ENCODE measurements at places on chromosomes 4 and X. TPM values are rescaled to one million over a fixed set of nuclear protein-coding genes. Genes with fewer than 3 reads are reported as not detected.
A peak's percentile ranks its signal among the peaks of the same experiment; 100 is the strongest.

DNA sequence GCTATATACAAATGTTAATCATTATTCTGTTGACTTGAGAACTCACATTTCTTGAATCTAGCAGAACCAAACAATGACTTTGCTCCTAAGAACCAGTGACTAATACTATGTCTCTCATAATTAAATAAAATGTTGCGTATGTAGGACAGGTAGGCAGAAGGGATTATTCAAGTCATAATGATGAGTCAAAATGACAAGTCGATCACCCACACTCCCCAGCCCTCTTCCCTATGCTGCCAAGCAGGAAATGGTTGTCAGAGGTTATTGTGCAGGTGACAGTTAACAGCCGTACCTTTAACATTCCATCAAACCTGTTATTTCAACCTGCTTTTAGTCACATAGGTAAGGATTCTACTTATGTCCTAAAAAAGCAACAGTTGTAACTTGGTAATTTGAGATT is 22.0 kb upstream of the STK26 start:
- H3K27ac ChIP-seq, result no peak overlapping the region
- peaks cover 3% of the 10 kb centered on the region for H3K27me3 ChIP-seq
- H3K36me3 ChIP-seq, result no peaks in the 10 kb centered on the region
- no peak for DNase-seq

DNA sequence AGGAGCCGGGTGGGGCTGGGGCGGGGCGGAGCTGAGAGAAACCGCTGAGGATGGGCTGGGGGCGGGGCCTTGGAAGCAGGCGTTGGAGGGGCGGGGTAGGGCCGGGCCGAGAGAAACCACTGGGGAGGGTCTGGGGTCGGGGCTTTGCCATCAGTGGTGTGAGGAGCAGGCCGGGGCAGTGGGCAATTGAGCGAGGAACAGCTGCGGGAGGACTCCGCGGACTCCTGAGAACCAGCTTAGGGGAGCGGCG is 1.3 kb upstream of the EOLA2 start:
- H3K4me1 ChIP-seq, result peaks cover 12% of the 10 kb centered on the region

DNA sequence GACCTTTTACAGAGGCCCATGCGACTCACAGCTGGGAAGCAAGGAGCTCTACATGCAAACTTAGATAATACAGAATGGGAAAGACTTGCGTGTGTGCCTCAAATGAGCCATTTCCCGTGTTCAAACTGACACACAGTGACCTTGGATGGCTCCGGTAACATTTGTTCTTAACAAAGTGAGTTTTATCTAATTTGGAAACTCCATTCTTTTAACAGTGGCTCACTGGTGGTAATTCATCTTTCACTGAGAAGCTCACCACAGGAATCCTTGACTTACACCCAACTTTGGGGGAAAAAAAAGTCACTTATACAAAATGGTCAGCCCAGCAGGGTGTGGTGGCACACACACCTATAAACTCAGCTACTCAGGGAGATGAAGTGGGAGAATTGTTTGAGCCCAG is 190.6 kb downstream of the LDB2 start:
- no peak overlapping the region for H3K27ac ChIP-seq
- peaks cover 5% of the 10 kb centered on the region for H3K36me3 ChIP-seq
- H3K4me1 ChIP-seq, result no peaks in the 10 kb centered on the region
- no peak overlapping the region for H3K4me3 ChIP-seq
- H3K27me3 ChIP-seq, result peaks cover 2% of the 10 kb centered on the region

DNA sequence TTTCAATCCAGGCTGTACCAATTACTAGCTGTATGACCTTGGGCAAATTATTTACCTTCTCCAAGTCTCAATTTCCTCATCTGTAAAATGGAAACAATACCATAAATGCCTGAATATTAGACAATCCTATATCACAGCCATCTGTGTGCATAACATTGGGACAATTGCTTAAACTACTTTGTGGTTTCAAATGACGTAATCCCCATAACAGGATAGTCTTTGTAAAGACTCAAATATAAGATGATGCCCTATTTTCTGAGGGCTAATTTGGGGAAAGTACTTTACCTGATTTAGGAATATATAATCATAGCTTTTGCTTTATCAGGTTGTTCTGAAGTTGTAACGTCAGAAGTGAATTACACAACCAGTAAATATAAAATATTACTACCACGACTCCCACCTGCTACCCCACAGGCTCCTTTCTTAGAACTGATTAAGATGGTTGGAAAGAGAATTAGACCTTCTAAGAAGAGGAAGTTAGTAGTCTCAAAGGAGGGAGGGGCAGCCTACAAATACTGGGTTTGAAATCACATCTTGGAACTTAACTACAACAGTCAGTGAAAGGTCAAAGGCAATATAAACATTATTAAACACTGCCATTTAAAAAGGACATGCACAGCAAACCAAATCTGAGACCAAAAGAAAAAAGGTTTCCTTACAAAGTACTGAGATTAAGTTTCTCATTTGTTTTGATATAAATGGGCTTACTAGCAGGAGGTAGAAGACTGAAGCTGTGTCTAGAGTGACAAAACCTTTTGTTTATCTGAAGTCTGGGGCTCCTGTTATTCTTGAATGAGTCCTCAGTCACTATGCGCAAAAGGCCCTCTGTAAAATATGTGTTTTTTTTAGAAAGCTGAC is 215.0 kb downstream of the SCFD2 start:
- H3K4me1 ChIP-seq, result no peaks in the 10 kb centered on the region
- no peaks in the 10 kb centered on the region for H3K27me3 ChIP-seq
- H3K4me3 ChIP-seq, result no peak overlapping the region
- H3K36me3 ChIP-seq, result peaks cover 9% of the 10 kb centered on the region
- H3K27ac ChIP-seq, result no peak overlapping the region

DNA sequence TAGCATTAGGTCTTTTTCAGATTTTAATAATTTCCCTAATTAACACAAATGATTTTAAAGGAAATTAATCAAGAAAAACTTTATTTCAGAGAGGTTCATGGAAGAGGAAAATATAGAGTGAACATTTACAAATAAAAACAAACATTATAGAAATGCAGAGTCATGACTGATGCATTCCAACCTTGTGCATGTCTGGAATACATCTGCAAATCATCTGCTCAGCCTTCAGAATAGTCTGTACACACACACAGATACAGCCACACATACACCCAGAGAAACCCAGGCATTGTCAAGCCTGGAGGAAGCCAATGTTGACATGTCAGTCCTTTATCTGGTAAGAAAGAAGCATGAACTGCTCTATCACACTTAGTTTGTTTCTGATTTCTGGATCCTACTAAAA is 61.3 kb upstream of the NFKB1 start:
- no peaks in the 10 kb centered on the region for H3K4me1 ChIP-seq
- no peaks in the 10 kb centered on the region for H3K36me3 ChIP-seq
- DNase-seq, result no peak
- no peak overlapping the region for H3K4me3 ChIP-seq

DNA sequence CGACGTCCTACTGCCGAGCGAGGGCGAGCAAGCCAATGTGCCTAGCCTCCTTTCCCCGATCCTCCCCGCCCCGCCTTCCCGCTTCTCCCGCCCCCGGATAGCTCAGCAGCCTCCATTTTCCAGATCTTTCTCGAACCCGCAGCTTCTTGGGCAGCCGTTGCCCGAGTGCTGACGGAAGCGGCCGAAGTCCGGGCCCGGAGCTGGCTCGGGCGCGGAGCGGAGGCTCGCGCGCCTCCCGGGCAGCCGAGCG is 172 bp upstream of the HSPA4L start:
- no peak for DNase-seq
- peaks cover 21% of the 10 kb centered on the region for H3K27me3 ChIP-seq
- H3K4me3 ChIP-seq, result peak overlapping the region; percentile 45
- H3K27ac ChIP-seq, result no peak overlapping the region
- H3K4me1 ChIP-seq, result peaks cover 24% of the 10 kb centered on the region

DNA sequence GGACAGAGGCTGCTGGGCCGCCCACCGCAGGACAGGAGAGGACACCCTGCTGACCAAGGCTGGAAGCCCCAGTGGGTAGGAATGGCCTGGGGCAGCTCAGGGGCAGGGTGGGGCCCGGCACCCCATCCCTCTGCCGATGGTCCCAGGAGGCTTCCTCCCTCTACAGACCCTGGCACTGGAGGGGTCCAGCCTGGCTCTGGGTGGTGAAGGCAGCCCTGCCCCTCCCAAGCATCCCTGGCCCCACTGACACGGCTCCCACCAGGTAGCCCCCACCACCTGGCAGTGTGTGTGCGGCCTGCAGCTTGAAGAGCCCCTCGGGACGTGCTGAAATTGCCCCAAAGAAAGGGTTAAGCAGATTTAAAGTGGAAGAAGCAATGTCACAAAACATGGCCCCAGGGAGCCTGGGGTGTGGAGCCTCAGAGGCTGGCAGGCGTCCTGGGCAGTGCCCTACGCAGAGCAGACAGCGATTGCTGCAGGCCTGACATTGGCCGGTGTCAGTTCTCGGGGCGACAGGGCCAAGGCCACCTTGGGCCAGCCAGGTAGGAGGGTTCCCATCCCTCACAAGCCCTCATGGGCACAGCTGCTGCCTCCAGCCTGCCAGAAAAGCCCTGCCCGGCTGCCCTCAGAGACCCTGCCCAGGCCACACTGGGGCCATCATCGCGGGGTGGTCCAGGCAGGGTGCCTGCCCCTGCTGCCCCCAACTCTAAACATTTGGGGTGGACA is 80.5 kb downstream of the FAM53A start:
- H3K4me1 ChIP-seq, result no peaks in the 10 kb centered on the region
- no peaks in the 10 kb centered on the region for H3K36me3 ChIP-seq
- no peaks in the 10 kb centered on the region for H3K27me3 ChIP-seq
- H3K27ac ChIP-seq, result no peak overlapping the region
- DNase-seq, result no peak

DNA sequence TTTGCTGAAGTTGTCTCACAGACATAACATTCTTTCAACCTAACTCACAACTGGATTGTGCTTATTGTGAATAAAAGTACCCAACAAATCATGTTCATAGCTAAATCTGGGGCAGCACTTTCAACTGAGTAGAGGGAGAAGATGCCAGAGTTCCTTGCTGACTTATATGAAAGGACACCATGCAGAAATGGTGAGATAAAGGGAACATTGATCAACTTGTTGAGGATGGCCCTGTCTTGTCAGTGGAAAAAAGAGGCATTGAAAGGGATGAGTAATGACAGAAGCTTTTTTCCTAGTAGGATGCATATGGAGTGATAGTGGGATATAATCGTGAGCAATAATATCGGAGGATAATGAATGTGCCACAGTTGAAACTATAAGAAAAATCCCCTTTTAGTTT is 221.7 kb downstream of the ARHGAP24 start:
- no peak overlapping the region for H3K4me3 ChIP-seq
- no peaks in the 10 kb centered on the region for H3K4me1 ChIP-seq
- no peak for DNase-seq

DNA sequence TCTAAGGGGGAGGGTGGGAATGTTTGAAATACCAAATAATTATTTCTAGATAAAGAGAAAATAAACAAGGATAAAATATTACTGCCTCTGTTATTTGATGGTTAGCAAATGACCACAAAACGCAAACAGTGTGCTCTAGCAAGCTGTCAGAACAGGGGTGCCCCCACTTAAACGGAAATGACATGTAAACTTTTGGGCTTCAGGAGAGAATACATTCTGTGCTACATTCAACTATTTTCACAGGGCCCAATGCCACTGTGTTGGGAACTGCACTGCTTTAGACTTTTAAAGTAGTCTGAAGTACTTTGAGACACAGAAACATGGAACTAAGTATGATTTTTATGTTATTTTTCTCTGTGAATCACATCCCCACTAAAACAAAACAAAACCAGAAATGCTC is 14.1 kb downstream of the CD40LG start:
- H3K36me3 ChIP-seq, result peaks cover 19% of the 10 kb centered on the region
- no peak overlapping the region for H3K4me3 ChIP-seq
- no peak for DNase-seq
- H3K4me1 ChIP-seq, result peaks cover 55% of the 10 kb centered on the region
- H3K27ac ChIP-seq, result peak overlapping the region; percentile 70
- H3K27me3 ChIP-seq, result no peaks in the 10 kb centered on the region

GRCh38 chrX:23978491-23978890 is 48.5 kb downstream of the KLHL15 start:
- no peak overlapping the region for H3K4me3 ChIP-seq
- H3K27me3 ChIP-seq, result peaks cover 3% of the 10 kb centered on the region
- no peaks in the 10 kb centered on the region for H3K4me1 ChIP-seq
- no peak overlapping the region for H3K27ac ChIP-seq
- DNase-seq, result no peak

- H3K27me3 ChIP-seq, result peaks cover 8% of the 10 kb centered on the region
- no peak for DNase-seq
- peaks cover 19% of the 10 kb centered on the region for H3K36me3 ChIP-seq
- no peak overlapping the region for H3K4me3 ChIP-seq
- peaks cover 63% of the 10 kb centered on the region for H3K4me1 ChIP-seq
- peak overlapping the region; percentile 65 for H3K27ac ChIP-seq
These were observed 23.1 kb downstream of the CENPC start for GRCh38 chr4:67522230-67522629.

DNA sequence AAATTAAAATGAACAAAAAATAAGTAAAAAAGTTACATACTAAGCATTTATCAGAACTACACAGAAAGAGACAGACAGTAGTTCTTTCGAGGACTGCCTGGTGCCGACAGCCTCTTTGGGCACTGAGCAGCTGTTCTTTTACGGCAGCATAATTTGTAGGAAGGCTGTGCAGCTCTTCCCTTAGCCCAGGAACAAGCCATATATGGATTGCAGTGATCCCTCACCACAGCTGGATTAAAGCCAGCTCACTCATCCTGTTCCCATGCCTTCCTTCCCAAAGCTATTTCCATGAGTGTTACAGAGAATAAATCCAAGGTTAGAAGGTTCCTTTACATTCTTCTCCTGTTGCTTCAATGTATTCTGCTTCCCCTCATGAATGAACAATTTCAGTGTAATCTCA is 71.7 kb downstream of the DDX60L start:
- no peaks in the 10 kb centered on the region for H3K27me3 ChIP-seq
- H3K4me3 ChIP-seq, result no peak overlapping the region
- H3K27ac ChIP-seq, result no peak overlapping the region
- H3K36me3 ChIP-seq, result peaks cover 22% of the 10 kb centered on the region

The KLHL13 gene
- polyA plus RNA-seq, result 0.43 TPM

The CT45A10 gene
- not detected for polyA plus RNA-seq

The ZNF732 gene
- not detected for polyA plus RNA-seq

The GPR82 gene
- 7.2 TPM for polyA plus RNA-seq

The TAF7L gene
- polyA plus RNA-seq, result not detected

The NPY5R gene
- not detected for polyA plus RNA-seq

The FGF5 gene
- not detected for polyA plus RNA-seq

The NPNT gene
- polyA plus RNA-seq, result not detected
